ENCODE measurements at places on chromosomes 16 and 17.

- DNase-seq = no peak
Measured at GRCh38 chr16:48558371-48558841, 51.6 kb downstream of the N4BP1 start.

- peak; percentile 69 for DNase-seq
Measured at GRCh38 chr17:75271233-75271954, 363 bp upstream of the MIF4GD start.

GRCh38 chr16:86970279-86970678 is 346.9 kb downstream of the C16orf95 start:
- DNase-seq = no peak

DNA sequence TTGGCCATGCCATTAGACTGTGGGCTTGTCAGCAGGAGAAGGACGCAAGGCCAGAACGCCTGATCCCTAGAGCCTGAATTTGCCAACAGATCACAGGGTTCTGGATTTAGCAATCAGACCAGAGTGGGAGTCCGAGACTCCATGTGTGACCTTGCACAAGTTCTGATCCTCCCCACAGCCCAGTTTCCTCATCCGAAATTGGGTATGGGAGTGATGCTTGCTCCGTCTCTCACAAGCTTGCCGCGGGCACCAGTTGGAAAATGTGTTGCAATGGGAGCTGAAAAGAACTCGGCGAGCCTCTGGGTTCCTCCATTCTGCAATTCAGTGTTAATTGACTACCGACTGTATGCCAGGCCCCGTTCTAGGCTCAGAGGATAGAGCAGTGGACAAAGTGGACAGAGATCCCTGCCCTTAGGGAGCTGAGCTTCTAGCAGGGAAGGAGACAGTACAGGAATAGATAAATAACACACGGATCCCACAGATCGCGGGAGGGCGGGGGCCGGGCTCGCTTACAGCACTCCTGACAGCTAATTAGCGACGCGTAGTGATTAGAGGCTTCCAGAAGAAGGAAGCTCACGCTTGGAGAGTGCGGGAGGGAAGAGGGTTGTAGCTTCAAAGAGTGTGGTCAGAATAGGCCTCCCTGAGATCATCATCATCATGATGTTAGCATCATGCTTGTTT is 150.4 kb upstream of the CIBAR2 start:
- DNase-seq = no peak

DNA sequence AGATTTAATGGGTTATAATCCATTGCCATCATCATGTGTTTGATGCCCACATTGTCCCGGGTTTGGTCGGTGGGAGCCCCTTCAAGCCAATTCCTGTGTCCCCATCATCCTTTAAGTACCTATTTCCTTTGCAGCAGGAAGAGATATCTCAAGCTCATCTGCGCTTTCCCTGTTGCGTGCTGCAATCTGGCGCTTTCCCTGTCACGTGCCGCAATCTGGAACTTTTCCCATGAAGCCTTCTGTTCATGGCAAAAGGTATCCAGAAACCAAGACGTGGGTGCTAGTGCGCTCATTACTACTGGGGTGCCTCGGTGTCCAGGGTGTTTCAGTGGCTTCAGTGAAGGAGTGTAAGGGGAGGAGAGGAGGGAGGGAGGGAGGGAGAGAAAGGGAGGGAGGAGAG is 174.6 kb upstream of the ZNF469 start:
- DNase-seq = no peak

- DNase-seq = no peak
Measured at GRCh38 chr16:25005445-25006306, 9.5 kb downstream of the ARHGAP17 start.

- DNase-seq = no peak
Measured at GRCh38 chr17:75835654-75835987, 8.6 kb downstream of the UNC13D start.

- no peak for DNase-seq
Measured at GRCh38 chr17:78383725-78384471, 5.4 kb downstream of the PGS1 start.

GRCh38 chr16:89801800-89802199 is 14.6 kb downstream of the FANCA start:
- DNase-seq = no peak

GRCh38 chr16:67447508-67448076 is 16.7 kb downstream of the HSD11B2 start:
- DNase-seq = peak; percentile 71

DNA sequence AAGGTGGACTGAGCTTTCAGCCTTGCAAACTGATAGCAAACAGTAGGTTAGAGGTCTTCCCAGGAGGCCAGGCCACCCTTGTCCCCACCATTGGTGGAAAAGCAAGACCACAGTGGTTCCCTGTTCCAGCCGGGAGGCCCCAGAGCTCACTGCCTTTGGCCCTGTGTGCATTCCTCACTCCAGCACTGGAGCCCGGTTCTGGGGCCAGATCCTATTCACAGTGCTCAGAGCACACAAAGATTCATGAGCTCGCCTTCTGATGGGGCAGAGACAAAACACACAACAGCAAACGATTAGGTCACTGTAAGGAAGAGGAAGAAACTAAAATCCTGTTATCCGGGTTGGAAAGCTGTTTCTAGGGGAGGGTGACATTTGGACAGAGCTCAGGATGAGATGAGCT is 5.6 kb upstream of the PGS1 start:
- no peak for DNase-seq

GRCh38 chr16:58044266-58045019 is 18.9 kb downstream of the MMP15 start:
- no peak for DNase-seq

DNA sequence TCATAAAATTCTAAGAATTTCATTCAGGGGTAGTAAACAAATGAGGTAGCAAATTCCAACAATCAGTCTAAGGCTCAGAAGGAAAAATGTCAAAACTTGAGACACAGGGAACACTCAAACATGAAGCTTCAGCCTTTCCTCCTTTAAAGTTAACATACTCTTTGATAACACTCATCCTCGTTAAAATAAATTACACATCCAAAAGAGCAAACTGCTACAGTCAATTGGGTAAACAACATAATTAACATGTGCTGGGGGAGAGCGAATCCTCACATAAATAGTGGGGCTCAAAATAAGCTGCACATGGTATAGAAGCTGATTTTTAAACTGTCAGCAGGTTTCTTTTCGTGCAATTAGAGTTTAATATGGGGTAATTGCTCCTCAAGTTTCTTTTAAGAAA is 12.9 kb downstream of the GRB2 start:
- DNase-seq = no peak

DNA sequence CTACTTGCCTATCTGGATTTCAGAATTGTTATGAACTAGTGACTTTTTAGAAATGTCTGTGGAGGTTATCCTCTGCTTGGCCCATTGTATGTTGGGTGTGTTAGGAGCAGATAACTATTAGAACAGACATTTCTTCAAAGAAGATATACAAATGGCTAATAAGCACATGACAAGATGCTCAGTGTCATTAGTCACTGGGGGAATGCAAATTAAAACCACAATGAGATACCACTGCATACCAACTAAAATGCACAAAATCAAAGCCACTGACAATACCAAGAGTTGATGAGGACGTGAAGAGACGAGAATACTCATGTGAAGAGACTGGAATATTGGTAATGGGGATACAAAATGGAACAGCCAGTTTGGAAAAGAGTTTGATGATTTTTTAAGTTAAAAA is 39.2 kb downstream of the CEP112 start:
- DNase-seq = no peak

DNA sequence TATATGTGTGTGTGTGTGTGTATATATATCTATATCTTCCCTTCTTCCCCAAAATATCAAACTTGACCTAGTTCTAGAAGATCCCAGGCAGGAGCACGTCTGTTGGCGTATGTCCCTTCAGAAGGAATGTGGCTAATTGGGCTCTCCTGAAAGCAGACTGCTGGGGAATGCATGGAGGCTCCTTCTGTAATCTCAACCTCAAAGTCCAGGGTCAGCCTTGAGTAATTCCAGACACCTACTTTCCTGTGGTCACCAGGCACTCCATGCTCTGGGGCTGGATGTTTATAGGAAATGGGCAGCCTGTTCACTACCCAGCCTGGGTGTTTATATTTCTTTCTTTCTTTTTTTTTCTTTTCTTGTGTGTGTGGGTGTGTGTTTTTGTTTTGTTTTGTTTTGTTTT is 13.4 kb downstream of the BCO1 start:
- DNase-seq = no peak
